HepG2 (cell line): ENCODE measurements at places on chromosomes 2 and 18.

GRCh38 chr2:10039658-10040410 is 3.5 kb upstream of the KLF11 start:
- DNase-seq, result no peak

GRCh38 chr2:118761771-118762170 is 85.7 kb downstream of the EN1 start:
- DNase-seq, result no peak

DNA sequence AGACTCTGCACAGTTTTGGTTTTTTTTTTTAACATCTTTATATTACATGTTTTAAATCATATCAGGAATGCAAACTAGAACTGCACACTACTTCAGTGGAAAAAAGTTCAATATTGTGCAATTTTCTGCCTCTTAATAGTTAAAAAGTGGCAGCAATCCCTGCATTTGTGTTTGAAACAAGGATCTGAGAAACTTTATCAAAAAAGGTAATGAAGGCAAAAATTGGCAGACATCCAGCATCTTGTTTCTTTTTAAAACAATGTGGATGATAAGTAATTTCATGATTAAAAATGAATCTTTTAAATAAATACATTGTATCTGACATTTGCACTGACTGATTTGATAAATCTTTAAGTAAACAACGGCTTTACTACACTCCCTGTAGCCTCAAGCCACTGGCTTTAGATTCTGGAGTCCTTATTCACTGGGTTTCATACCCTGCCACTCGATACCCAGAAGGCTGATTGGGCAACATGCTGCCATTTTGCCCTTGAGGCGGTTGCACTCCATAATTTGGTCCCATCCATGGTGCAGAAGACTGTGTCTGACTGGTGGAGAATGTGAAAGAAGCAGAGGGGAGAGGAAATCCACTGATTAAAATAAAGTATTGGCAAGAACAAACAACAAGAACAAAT is 21.6 kb upstream of the C2orf42 start:
- no peak for DNase-seq

GRCh38 chr18:56431551-56431950 is 206.8 kb downstream of the TXNL1 start:
- DNase-seq, result no peak

- DNase-seq, result peak; percentile 53
These were observed 1377.0 kb downstream of the SUCLG1 start for GRCh38 chr2:83081826-83082690.

DNA sequence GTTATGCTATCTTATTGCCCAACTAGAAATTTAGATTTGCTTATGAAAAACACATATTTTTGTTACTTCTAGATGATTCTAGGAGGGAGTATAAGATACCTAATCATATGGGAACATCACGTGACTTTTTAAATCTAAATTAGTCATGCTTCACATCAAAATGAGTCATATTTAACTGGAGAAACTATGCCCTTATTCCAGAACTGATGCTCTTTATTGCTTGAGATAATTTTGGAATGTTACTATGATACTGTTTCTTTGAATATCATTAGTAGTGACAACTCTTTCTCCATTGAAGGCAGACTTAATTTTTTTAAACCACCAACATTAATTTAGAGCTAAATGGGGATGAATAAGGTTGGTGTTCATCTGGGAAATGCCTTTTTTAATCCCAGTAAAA is 19.9 kb upstream of the ELAC1 start:
- no peak for DNase-seq

DNA sequence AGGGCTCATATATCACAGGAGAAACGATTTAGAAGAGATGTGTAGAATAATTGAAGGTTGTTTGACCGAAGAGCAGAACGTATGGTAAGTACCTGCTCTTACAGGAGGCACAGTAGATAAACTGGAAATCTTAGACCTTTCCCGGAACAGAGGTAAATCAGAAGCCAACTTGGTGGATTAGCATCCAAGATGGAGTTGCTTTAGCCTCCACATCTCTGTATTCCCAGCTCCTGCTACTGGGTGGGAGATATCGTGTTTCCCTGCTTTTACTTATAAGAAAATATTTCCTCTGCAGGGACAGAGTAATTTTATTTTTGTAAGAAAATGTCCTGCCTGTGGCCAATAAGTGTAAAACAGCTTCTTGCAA is 164.5 kb downstream of the SLC39A10 start:
- no peak for DNase-seq

- DNase-seq, result no peak
These were observed at the start of gene WIPF1 for GRCh38 chr2:174597345-174598047. TSS of gene WIPF1 (minus strand) at chr2:174597804. CDS start at chr2:174585573, 12,231 bp downstream.

- DNase-seq, result no peak
These were observed 13.8 kb upstream of the KCNF1 start for GRCh38 chr2:10897956-10898355.

GRCh38 chr2:172513524-172513900 is 42.4 kb upstream of the PDK1 start:
- no peak for DNase-seq

- DNase-seq, result peak; percentile 18
These were observed 45.3 kb downstream of the ACAA2 start for GRCh38 chr18:49768051-49768391.

DNA sequence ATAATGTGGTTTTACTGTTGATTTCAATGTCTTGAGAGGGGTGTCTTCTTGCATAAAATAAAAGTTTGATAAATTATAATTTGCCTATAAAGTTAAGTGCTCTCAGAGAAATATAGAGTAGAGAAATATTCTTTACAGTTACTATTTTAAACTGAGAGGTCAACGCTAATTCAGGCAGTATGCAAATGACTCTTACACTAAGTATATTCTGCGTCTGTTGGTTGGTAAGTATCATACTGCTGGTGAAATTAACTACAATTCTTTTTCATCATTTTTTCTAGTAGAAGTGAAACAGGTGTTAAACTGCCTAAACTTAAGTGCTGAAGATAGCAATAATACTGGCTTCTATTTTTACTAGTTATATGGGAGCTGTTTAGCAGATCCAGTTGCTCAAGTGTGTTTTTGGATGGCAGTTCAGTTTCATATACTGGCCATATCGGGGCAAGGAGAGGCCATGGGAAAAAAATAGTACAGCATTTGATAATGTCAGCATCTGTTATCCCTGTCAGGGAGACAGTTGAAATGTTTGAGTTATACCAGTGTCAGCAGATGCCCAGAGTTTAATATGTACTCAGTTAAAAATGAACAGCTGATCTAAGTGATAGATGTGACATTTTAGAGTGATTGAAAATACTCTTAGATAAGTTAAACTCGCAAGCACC is 86.2 kb downstream of the MIB1 start:
- DNase-seq, result no peak

- DNase-seq, result no peak
These were observed 536.8 kb downstream of the XIRP2 start for GRCh38 chr2:167424803-167425755.

- DNase-seq, result no peak
These were observed 273.9 kb downstream of the PHLPP1 start for GRCh38 chr18:62989195-62989594.

DNA sequence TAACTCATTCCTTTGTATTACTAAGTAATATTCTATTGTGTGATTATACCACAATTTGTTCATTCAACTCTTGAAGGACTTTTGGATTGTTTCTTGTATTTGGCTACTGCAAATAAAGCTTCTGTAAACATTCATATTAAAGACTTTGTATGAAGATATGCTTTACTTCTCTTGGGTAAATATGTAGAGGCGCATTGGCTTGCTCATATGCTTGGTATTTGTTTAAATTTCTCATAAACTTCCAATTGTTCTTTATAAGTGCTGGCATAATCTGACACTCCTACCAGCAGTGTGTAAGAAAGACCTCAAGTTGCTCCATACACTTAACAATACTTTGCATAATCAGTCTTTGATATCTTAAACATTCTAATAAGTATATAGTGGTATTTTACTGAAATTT is 792.8 kb upstream of the LRRTM1 start:
- DNase-seq, result no peak

DNA sequence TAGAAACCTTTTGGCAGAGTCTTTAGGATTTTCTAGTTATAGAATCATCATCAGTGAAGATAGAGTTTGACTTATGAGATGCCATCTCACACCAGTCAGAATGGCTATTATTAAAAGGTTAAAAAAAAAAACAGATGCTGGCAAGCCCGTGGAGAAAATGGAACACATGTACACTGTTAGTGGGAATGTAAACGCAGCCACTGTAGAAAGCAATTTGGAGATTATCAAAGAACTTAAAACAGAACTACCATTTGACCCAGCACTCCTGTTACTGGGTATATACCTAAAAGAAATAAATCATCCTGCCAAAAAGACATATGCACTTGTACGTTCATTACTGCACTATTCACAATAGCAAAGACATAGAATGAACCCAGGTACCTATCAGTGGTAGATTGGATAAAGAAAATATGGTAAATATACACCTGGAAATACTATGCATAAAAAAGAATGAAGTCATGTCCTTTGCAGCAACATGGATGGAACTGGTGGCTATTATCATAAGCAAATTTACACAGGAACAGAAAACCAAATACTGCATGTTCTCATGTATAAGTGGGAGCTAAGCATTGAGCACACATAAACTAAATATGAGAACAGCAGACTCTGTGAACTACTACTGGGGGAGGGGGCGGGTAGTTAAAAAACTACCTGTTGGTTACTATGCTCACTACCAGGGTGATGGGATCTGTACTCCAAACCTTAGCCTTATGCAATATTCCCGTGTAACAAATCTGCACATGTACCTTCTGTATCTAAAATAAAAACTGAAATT is 279.0 kb downstream of the KIAA1328 start:
- no peak for DNase-seq

DNA sequence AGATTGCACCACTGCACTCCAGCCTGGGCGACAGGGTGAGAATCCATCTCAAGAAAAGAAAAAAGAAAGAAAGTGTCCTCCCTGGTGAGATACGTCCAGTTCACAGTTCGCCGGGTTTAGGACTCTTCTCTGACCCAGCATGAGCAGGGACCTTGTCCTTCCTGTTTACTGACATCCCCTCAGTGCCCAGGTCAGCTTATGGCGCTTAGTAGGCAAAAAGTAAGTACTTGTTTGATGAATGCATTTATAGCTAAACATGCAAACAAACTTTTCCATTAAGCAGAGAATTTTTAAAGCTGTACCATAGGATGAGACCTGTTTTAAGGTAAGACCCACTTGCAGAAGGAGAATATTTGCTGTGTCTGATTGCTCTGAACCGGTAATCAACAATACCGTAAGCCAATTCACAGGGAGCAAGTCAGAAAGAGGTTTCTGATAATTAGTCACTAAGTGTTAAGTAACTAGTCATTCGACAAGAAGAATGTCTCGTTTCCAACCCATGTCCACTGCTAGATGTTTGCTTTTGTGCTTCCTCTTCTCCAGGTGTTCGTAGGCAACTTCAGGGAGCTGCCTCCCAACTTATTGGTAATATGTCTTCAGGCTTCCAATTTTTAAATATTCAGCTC is 40.0 kb downstream of the MOGAT1 start:
- no peak for DNase-seq

- DNase-seq, result no peak
These were observed 4.0 kb downstream of the ARL4C start for GRCh38 chr2:234492717-234493485.

DNA sequence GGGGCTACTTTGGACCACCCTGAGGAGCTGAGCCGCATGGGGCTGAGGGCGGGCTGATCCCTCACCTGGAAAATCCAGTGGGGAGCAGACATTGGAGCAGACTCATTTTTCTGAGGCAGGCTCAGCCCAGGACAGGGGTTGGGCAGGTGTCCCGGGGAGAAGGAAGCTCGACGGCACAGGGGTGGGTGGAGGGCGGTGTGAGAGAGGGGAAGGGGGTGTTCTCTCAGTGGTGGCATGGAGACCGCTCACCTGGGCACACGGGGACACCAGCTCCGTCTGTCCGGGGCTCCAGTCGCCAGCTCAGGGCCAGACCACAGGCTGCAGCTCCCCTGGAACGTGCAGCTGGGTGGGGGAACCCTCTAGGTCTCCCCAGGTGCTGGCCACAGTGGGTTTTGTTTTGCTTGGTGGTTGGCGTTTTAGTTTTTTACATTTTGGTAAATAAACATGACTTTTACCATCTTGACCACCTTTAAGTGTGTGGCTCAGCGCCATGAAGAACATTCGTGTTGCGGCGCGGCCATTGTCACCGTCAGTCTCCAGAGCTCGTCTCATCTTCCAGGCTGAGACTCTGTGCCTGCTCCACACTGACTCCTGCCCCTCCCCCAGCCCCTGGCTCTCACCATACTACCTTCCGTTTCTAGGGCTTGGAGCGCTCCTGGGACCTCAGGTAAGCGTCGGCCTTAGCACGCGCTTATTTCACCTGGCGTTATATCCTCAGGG is 4.3 kb upstream of the MAB21L4 start:
- DNase-seq, result no peak

GRCh38 chr2:219384083-219384713 is 3.5 kb downstream of the DNPEP start:
- DNase-seq, result no peak

DNA sequence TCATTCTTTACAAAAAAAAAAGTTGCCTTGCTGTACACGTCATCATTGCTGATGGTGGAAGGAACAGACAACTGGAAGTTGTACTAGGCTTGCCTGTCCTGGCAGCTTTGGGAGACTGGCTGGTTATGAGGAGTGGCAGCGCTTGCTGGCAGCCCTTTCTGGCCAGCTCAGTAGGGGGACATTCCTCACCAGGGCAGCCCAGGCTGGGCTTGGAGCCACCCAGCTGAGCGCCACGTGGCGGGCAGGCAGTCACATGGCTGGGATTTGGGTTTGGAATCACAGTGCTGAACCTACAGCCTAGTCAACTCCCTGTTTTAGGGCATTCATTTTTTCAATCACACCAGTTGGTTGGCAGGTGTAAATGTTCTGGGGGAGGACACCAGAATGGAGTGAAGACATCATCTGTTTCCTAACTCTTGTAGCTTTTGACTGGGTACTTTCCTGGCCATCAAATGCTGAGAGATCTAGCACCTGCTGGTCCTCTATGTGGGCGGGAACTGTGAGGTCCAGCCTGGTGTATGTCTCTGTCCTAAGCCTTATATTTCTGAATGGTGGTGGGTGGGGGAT is 139.3 kb downstream of the SETBP1 start:
- no peak for DNase-seq

DNA sequence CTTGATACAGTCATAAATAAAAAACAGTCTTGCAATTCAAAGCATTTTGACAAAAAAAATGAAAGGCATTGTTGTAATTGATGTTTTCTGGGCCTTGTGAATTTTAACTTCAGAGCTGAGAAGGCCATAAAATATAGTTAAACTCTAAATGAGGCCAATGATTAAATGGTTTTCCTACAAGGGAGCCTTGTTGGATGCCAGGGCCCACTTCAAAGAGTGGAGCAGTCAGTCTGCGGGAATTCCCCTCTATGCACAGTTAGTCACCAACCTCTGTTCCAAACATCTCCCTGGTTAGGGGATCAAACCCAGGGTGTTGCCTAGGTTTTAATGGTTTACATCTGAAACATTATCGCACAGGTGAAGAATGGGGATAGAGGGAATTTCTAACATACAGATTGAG is 143.4 kb downstream of the NCKAP5 start:
- DNase-seq, result no peak

DNA sequence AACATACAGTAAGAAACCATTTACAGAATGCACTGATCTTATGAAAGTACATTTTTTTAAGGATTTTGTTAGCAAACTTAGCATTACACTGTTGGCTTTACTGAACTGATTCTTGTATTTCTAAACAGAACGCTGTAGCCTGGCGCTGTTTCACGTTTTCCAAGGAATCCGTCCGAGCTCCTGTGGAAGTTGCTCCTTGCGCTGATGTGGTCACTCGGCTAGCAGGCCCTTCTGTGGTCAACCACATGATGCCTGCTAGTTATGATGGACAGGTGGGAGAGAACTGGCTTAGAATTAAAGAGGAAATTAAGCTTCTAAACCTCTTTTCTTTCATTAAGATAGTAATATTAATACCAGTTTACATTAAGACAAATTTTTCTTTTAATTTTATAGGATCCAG is 76.8 kb downstream of the CEP192 start:
- DNase-seq, result no peak
